ENCODE measurements at places on chromosomes 2 and 18.

- DNase-seq = no peak
Measured at GRCh38 chr2:193701484-193701883, 1506.8 kb upstream of the TMEFF2 start.

DNA sequence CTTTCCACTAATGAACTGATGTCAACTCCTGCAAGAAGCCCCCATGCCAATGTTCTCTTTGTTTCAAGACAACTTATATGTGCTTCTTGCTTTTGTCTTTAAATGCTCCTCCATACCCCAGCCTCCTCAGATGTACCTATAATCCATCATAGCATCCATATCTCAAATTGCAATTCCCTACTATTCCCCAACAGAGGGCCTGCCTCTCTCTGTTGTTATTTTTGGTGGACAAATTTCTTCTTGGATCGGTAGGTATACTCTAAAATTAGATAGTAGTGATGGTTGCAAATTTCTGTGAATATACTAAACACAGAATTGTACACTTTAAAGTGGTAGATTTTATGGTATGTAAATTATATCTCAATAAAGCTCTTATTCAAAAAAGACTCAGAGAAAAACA, 820.1 kb downstream of the METTL4 start:
- no peak for DNase-seq

- DNase-seq = peak; percentile 16
Measured at GRCh38 chr2:109715313-109715805, 78.7 kb upstream of the RGPD5 start.

DNA sequence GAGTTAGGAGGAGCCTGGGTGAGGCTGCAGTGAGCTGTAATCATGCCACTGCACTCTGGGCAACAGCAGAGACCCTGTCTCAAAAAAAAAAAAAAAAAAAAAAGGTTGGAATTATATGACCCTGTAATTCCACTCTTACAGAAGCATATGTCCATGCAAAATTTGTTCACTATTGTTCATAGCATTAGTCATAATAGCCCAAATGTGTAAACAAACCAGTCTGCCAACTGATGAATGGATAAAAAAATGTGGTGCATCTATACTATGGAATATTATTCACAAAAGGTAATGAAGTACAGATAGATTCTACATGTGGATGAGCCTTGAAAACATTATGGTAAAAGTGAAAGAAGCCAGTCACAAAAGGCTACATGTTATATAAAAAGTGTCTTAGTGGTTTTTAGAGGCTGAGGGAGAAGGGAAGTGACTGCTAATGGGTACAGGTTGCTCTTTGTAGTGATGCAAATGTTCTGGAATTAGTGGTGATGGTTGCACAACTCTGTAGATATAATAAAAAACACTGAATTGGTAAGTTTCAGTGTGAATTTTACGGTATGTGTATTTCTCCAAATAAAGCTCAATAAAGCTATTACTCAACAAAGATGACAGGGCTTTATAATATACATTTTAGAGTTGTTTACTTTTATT, 9.4 kb downstream of the COA5 start:
- DNase-seq = no peak

DNA sequence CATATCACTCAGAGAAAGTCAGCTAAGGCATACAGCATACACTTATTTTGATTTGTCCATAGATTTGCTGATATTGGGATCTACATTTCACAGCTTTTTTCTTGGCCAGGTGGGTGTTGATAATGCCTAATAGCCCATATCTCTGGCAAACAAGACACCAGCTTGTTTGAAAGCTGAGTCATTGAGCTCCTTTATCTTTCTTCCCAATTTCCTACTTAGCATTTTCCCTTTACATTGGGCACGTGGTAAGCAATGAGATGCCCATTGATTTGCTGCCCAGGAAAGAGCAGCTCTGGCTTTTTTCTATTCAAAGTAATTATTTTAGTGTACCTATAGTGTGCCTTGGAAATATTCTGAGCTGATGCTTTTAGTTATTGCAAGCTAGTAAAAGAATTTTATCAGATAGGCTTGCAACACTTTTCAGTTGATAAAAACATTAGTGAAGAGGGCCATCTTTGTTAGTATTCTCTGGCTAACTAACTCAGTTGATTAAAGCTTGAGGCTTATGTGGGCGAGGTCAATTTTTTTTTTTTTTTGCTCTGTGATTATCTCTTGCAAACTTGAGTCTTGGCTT, 79.6 kb downstream of the OSBPL6 start:
- DNase-seq = no peak

GRCh38 chr2:220224691-220225543, 597.5 kb downstream of the SLC4A3 start:
- DNase-seq = no peak

DNA sequence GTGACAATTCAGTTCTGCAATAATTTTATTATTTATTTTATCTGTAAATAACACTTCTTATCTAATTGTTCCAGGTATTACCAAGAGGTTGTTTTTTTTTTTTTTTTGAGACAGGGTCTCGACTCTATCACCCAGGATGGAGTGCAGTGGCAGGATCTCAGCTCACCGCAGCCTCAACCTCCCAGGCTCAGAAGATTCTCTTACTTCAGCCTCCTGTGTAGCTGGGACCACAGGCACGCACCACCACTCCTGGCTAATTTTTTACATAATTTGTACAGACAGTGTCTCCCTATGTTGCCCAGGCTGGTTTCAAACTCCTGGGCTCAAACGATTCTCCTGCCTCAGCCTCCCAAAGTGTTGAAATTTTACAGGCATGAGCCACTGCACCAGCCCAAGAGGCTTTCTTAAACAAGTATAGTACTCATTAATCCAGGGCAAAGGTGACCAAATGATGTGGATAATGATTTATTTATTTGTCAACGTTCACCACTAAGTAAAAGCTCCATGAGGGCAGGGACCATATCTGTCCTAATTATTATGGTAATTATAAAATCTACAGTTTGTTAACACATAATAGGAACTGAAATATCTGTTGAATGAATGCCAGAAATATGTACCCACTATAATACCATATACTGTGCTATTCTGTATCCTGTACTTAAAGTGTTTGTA, 12.0 kb downstream of the STK17B start:
- DNase-seq = no peak

GRCh38 chr2:177262958-177263450, 1.5 kb downstream of the NFE2L2 start:
- DNase-seq = no peak

GRCh38 chr18:59769129-59769865, 72.1 kb upstream of the CCBE1 start:
- no peak for DNase-seq

DNA sequence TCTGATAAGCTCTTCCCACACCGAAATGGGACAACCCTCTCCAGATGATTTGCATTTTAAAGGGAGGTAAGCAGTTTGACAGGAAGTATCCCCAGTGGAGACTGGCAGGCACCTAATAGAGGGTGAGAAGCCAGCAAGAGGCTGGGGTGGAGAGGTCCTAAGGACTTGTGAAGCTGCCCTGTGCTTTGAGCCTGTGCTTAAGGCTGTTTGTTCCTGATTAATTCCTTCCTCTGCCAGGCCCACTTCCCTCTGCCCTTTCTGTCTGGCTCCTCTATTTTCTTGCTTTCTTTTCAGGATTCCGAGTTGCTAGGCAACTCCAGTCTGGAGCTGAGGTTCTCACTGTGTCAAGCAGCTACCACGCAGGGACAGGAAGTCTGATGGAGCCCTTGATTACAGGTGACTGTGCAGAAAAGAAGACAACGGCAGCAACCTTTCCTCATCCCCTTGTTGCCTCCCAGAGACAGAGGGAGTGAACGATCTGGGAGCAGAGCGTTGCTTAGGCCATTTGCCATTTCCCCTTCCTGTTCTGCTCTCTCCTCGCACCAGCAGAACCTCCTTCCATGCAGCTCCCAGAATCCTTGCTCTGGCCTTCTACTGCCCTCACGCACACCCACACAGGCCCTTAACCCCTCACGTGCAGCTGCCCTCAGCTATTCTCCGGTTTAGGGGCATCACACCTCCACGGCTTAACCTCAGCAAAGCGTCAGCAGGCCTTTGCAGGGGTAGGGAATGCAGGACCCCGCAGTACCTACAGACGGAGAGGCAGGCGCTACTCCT, 103.6 kb upstream of the CELF4 start:
- DNase-seq = peak; percentile 5

DNA sequence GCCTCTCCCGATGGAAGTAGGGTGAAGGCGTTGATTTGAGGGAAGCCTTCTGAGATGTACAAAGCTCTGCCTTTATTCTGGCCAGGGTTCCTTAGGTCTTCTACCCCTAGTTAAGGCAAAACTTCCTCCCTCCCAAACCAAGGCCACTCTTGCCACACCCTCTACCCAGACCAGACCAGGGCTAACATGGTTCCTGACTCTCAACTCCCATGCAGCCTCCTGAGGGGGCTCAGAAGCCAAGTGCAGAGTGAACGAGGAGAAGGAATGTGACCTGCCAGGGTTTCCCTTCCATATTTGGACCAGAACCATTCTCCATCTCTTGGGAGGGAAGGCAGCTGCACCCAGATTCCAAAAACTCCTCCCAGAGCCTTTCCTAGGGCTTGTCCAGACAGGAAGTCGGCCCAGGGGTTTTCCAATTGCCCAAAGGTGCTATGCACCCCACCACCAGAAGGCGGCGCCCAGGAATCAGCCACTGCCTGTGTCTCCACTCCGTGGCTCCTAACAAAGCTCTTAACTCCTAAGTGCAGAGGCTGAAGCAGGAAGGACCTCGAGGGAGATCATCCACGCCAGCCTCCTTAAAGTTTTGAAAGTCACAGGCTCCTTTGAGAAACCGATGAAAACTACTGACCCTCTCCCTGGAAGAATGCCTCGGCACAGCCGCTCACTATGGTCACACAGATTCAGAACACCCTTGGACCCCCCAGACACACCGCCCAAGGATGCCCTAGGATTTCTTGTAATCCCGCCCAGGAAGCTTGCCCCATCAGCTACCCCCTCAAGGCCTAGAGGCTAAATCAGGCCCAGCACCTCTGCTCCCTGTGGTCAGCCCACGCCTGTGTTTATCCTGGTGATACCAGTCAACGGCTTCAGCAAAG, 157.8 kb downstream of the SMAD2 start:
- peak; percentile 82 for DNase-seq

DNA sequence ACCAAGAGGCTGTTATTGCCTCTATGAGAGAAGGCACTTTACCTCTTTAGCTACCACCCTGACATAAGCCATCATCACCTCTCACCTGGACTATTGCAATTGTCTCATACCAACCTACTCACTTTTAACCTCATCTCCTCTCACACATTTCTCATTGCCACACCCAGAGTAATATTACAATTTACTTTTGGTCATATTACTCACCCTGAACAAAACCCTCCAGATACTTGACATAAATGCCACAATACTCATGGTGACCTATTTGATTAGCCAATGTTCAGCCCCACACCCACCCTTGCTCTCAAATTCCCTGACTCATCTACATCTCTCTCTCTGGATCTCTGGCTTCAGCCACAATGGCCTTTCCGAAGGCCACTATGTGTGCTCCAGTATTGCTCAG, 90.9 kb upstream of the CDH7 start:
- DNase-seq = no peak

GRCh38 chr18:76678248-76678647, 144.1 kb upstream of the ZNF236 start:
- no peak for DNase-seq

- peak; percentile 68 for DNase-seq
Measured at GRCh38 chr2:175103191-175103590, 64.8 kb downstream of the ATF2 start.

- no peak for DNase-seq
Measured at GRCh38 chr2:240364582-240364960, 70.9 kb upstream of the GPC1 start.

- peak; percentile 19 for DNase-seq
Measured at GRCh38 chr2:209236377-209236776, 187.5 kb upstream of the MAP2 start.

DNA sequence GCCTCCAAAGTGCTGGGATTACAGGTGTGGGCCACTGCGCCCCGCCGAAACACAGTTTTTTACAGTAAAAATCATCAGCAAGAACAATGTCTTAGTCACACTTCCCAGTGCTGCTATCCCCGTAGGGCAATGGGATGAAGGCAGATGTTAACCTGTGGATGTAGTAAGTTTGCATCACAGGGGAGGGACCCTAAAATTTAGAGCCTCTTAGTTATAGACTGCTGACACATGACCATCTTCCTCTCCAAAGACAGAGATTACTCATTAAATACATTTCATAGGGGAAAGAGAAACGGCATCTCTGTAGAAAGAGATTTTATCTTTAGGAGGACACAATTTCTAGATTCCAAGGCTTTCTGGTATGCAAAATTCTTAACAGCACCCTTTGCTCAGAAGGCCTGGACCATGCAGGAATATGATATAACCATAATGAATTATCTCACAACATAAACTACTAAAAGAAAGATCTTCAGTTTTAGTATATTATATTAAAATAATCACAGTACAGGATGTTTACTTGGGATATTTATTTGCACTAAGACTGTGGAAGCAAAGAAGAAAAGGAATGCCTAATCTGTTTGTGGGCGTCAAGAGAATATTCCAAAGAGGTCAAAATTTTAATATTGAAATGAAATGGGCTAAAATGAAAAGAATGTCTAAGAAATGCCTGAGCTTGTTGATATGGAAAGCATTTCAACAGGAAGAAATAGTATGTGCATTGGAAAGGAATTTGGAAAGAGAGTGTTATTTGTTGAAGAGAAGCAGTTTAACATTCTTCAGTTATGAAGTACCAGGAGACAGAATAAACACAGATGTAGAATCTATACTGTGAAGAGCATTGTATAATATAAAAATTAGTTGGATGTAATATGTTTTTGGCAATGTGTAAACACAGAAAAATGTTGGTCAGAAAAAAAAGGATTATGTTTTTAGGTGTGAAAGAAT, 1228.3 kb upstream of the CHAC2 start:
- no peak for DNase-seq

DNA sequence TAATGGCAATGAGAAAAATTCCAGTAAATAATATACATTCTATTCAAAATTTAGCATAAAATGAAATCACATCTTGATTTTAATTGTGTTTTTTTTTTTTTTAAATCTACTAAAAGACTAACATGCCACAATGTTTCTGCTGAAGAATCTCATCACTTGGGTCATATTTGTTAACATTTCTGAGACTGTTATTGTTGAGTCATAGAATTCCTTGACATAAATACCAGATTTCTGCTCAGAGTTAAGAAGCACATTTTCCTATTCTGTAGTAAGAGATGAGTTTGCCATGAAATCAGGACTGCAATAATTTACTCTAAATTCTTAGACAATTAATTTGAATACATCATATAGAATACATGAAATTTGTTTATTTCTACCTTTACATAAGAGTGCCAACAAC, 154.9 kb upstream of the KYNU start:
- no peak for DNase-seq

GRCh38 chr18:45836242-45837205, 11.0 kb downstream of the SIGLEC15 start:
- DNase-seq = no peak
